Aorta (tissue), 5 donors: ENCODE measurements at places on chromosomes 4 and X.

DNA sequence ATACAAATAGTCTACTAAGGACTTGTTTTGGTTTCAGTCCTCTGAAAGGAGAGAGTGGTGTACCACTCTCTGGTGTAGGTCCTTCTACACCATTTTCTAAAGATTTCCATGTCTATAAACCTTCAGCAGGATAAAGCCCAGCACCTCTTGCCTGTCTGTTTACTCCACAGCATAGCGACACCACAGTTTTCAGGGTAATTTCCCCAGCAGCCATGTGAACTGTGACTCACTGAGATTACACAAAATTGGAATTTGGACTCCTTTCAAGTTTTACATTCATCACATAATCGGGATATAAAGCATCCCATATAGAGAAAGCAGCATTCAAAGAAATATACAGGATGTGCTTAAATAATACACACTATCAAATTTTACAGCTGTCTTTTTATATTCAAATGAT is 229.6 kb downstream of the PRDM5 start:
- no peak for DNase-seq
- no peak overlapping the region for H3K4me3 ChIP-seq
- H3K36me3 ChIP-seq, result no peaks in the 10 kb centered on the region
- no peaks in the 10 kb centered on the region for H3K27me3 ChIP-seq

DNA sequence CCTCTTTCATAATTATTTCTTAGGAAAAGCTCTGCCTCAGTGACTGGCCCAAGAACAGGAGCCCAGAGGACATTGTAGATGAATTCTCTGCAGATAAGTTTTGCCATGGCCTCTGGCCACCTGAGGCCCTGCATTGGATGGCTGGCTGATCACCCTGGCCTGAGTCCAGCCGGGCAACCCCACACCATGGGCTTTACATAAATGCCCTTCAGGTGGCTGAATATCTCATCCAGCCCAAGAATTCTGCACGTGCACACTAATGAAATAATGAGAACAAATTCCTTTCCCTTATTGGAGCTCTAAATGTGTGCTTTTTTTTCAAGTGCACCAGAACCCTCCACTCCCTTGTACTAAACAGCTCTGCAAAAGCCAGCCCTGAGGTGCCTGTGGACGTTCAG is 65.7 kb downstream of the IRF2 start:
- no peaks in the 10 kb centered on the region for H3K27me3 ChIP-seq
- H3K36me3 ChIP-seq, result peaks cover 7% of the 10 kb centered on the region
- DNase-seq, result no peak
- no peak overlapping the region for H3K4me3 ChIP-seq
- H3K27ac ChIP-seq, result no peak overlapping the region

DNA sequence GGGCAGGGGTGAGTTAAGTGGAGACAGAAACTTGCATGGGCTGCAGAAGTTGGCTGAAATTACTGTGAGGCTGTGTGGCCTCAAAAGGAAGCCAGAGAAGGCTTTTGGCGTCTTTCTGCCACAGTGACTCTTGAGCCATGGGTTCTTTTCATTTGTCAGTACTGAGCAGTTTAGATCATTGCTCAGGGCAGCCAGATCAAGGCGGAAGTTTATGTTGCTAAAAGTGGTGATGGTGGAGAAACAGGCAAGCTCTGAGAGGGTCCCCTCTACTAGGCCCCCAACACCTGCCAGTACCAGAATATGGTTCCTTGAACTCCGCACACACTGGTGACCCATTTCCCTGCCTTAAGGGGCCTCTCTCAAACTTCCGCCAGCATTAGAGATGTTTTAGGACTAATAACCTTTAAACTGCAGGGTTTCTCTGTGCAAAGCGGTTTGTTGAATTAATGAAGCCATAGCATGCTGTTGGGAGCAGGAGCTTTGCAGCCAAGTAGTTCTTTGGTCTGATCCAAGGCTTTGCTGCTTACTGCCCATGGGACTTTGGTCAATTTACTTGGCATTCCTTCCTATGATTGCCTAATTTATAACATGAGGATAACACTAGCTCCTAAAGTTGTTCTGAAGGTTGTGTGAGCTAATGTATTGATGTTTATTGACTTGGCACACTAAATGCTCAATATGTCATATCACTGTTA is 34.5 kb downstream of the RNF175 start:
- H3K27me3 ChIP-seq, result no peaks in the 10 kb centered on the region
- no peaks in the 10 kb centered on the region for H3K4me1 ChIP-seq
- no peak for DNase-seq
- no peak overlapping the region for H3K27ac ChIP-seq

- no peak for DNase-seq
- no peak overlapping the region for H3K27ac ChIP-seq
- H3K4me1 ChIP-seq, result no peaks in the 10 kb centered on the region
- H3K27me3 ChIP-seq, result no peaks in the 10 kb centered on the region
- no peak overlapping the region for H3K4me3 ChIP-seq
These were observed 985.1 kb upstream of the SLIT2 start for GRCh38 chr4:19266566-19266965.

DNA sequence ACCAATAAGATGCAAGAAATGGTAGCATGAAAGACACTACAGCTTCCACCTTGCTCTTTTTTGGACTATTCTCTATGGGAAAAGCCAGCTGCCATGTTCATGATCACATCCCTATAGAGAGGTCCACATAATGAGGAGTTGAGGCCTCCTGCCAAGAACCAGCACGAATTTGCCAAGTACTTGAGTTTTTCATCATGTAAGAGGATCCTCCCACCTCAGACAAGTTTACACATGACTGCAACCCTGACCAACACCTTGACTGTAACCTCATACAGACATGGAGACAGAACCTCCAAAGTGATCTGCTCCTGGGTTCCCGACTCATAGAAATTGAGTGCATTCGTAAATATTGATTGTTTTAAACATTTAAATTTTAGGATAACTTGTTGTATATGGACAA is 135.2 kb upstream of the TSPAN5 start:
- no peaks in the 10 kb centered on the region for H3K4me1 ChIP-seq
- DNase-seq, result no peak
- H3K27me3 ChIP-seq, result no peaks in the 10 kb centered on the region
- no peak overlapping the region for H3K27ac ChIP-seq
